A549 treated with CORT108297 at 1 μM for 4 hours (cell line): ENCODE measurements at places on chromosomes 7 and 10. TPM values are rescaled to one million over a fixed set of nuclear protein-coding genes. Genes with fewer than 3 reads are reported as not detected.

The DHX32 gene
- total RNA-seq = 32.7 to 44.0 TPM (median 42.2 TPM) in 5 replicates

The TPK1 gene
- total RNA-seq = 2.5 to 3.7 TPM (median 2.6 TPM) in 5 replicates

The KCNMA1 gene
- 42.2 to 87.0 TPM (median 76.7 TPM) in 5 replicates for total RNA-seq

The TMEM213 gene
- total RNA-seq = not detected in 5 replicates

The OR2A2 gene
- not detected in 5 replicates for total RNA-seq

The PRKCQ gene
- total RNA-seq = 4.0 to 4.8 TPM (median 4.2 TPM) in 5 replicates

The EN2 gene
- total RNA-seq = 0.48 to 1.0 TPM (median 0.92 TPM) in 5 replicates

The IL6 gene
- total RNA-seq = 0.59 to 4.5 TPM (median 2.5 TPM) in 5 replicates

The IFIT5 gene
- total RNA-seq = 5.8 to 11.3 TPM (median 8.0 TPM) in 5 replicates

The TAS2R4 gene
- total RNA-seq = 0.08 to 0.21 TPM (median 0.13 TPM) in 5 replicates

The ZKSCAN5 gene
- total RNA-seq = 7.8 to 9.9 TPM (median 9.5 TPM) in 5 replicates

The ITGA8 gene
- total RNA-seq = not detected in 5 replicates

The VSTM2A gene
- 0.13 TPM in 1 of 5 replicates, not detected in the others for total RNA-seq

The RTKN2 gene
- 0.83 to 1.1 TPM (median 0.93 TPM) in 5 replicates for total RNA-seq

The BTBD16 gene
- 0.35 to 0.82 TPM (median 0.64 TPM) in 5 replicates for total RNA-seq

The GPR26 gene
- total RNA-seq = not detected in 5 replicates

The DEPP1 gene
- total RNA-seq = 1.1 to 1.9 TPM (median 1.4 TPM) in 5 replicates

The OR2A1 gene
- total RNA-seq = not detected in 5 replicates

The HOGA1 gene
- total RNA-seq = 0.76 to 1.8 TPM (median 1.1 TPM) in 5 replicates

The MRLN gene
- total RNA-seq = not detected in 5 replicates

The TFPI2 gene
- total RNA-seq = 249 to 287 TPM (median 256 TPM) in 5 replicates

The NANOS1 gene
- 1.6 to 3.2 TPM (median 2.9 TPM) in 5 replicates for total RNA-seq

The SPDYE6 gene
- not detected in 5 replicates for total RNA-seq
